Right lobe of liver (tissue), 6 donors: ENCODE measurements at places on chromosomes 16 and 17. TPM values are rescaled to one million over a fixed set of nuclear protein-coding genes. Genes with fewer than 3 reads are reported as not detected.

Gene SMTNL2
- total RNA-seq: not detected

Gene PPM1D
- 5.3 TPM for total RNA-seq

Gene XYLT1
- 0.49 TPM for total RNA-seq

Gene TMEM88
- 1.4 TPM for total RNA-seq

Gene HBQ1
- total RNA-seq: not detected

Gene INCA1
- total RNA-seq: 0.91 TPM

Gene CNGB1
- not detected for total RNA-seq

Gene KRTAP2-1
- not detected for total RNA-seq

Gene AGRP
- total RNA-seq: not detected

Gene UBALD1
- total RNA-seq: 23.2 TPM

Gene NOL3
- total RNA-seq: 26.4 TPM

Gene DRG2
- total RNA-seq: 15.8 TPM

Gene KRT33A
- not detected for total RNA-seq

Gene NDUFB10
- 68.7 TPM for total RNA-seq

Gene TPSB2
- 0.24 TPM for total RNA-seq

Gene TOP2A
- total RNA-seq: 7.3 TPM

Gene CRYM
- 6.1 TPM for total RNA-seq

Gene TMEM235
- total RNA-seq: not detected

Gene TRIM72
- total RNA-seq: not detected

Gene APOH
- total RNA-seq: 3,186 TPM

Gene PPP1R27
- total RNA-seq: 0.62 TPM

Gene LPCAT2
- total RNA-seq: 1.8 TPM

Gene LGALS9
- 37.9 TPM for total RNA-seq

Gene TAT
- 1,016 TPM for total RNA-seq

Gene DHRS7C
- total RNA-seq: not detected

Gene MAZ
- 58.5 TPM for total RNA-seq

Gene MMP25
- total RNA-seq: 1.4 TPM

Gene KCNH6
- total RNA-seq: not detected

Gene ELMO3
- total RNA-seq: 5.0 TPM
